ENCODE measurements at places on chromosomes 11 and 22. TPM values are rescaled to one million over a fixed set of nuclear protein-coding genes. Genes with fewer than 3 reads are reported as not detected.

DNA sequence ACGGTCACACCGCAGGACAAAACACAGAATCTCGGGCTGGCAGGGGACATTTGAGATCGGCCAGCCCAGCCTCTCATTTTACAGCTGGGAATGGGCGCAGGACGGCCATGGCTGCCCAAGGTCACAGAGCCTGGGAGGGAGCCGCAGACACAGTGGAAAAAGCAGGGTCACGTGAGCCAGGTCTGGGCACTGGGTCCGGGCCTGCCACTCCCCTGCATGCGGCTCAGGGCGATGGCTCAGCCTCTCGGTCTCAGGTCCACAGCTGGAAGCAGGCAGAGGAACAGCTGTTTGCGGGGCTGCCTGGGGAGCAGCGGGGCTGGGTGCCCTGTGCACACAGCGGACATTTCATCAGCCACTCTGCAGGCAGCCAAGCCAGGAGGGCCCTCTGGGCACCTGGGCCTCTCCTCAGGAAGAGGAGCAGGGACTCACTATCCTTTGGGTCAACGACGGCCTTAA lies 10.4 kb upstream of the PPARA start:
- DNase-seq, result no peak

GRCh38 chr22:27905653-27906052 lies 13.4 kb downstream of the PITPNB start:
- no peak for DNase-seq

- no peak for DNase-seq
Measured at GRCh38 chr11:131533149-131533548, 162.7 kb downstream of the NTM start.

GRCh38 chr22:22674467-22674866 lies 30.1 kb downstream of the GGTLC2 start:
- DNase-seq, result no peak

DNA sequence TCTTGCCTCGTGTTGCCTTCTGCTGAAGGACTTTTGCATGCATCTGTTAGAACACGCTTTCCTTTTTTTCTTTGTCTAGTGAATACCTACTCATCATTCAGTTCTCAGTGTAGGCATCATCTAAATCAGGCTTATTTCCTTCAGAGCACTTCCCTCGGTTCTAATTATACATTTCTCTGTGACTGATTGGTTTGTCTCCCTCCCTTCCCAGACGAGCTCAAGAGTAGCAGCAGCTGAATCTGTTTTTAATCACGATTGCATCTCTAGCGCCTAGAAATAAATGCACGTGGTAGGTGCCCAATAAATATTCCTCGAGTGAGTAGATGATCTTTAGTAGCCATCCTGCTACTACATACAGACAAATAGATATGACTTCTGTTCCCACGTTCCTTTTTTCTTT lies 6.3 kb downstream of the CEP164 start:
- no peak for DNase-seq

DNA sequence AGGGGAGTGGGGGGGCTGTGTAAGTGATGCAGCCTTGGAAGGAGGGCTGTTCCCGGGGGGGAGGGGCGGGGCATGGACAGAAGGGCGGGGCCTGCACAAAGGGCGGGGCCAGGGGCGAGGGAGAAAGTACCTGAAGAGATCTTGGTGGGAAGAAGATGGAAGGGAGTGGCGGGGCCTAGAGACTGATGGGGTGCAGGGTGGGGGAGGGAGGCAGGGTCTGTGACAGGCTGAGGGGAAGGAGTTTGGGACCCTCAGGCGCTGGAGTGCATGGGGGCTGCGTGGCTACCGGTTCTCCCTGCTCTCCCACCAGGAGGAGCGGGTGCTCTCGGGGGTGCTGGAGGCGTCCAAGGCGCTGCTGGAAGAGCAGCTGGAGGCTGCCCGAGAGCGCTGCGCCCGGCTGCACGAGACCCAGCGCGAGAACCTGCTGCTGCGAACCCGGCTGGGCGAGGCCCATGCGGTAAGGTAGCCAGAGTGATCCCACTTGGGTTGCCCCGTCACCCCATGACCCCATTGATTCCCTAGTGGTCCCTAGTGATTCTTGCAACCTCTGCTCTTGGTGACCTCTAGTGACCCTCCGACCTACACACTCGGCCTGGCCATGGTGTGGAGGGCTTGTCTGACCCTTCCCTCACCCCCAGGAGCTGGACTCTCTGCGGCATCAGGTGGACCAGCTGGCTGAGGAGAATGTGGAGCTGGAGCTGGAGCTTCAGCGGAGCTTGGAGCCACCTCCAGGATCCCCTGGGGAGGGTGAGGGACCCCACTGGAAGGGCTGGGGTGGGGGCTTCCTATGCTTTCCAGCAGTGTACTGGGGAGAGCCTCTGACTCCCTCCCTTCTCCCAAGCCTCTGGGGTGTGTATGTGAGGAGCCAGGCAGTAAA lies 3.1 kb downstream of the CCDC88B start:
- DNase-seq, result no peak

Gene PHOX2A
- total RNA-seq, result not detected

Gene ELF5
- total RNA-seq, result 0.10 TPM

Gene SMIM38
- not detected for total RNA-seq

Gene GLYATL2
- not detected for total RNA-seq

All from left lobe of liver (tissue), 2 donors.